T-helper 1 cell treated with Interleukin-12 subunit alpha and Interleukin-12 subunit beta and Interleukin-4 antibody, amounts not matched to agents 30 ng/mL and 1 ng/mL, for 36 hours (primary cell): ENCODE measurements at places on chromosomes 3 and 15. TPM values are rescaled to one million over a fixed set of nuclear protein-coding genes. Genes with fewer than 3 reads are reported as not detected.

SLC12A1 gene
- total RNA-seq, result not detected in 2 replicates

SLC9A9 gene
- 19.1 and 19.3 TPM in 2 replicates for total RNA-seq

SIDT1 gene
- total RNA-seq, result 28.2 and 29.9 TPM in 2 replicates

AGBL1 gene
- total RNA-seq, result not detected in 2 replicates

CTXN2 gene
- not detected in 2 replicates for total RNA-seq

UBAP1L gene
- 5.2 and 5.3 TPM in 2 replicates for total RNA-seq

CLCN2 gene
- total RNA-seq, result 3.7 and 4.9 TPM in 2 replicates
